ENCODE measurements at places on chromosomes 13 and 19. TPM values are rescaled to one million over a fixed set of nuclear protein-coding genes. Genes with fewer than 3 reads are reported as not detected.
A peak's percentile ranks its signal among the peaks of the same experiment; 100 is the strongest.

DNA sequence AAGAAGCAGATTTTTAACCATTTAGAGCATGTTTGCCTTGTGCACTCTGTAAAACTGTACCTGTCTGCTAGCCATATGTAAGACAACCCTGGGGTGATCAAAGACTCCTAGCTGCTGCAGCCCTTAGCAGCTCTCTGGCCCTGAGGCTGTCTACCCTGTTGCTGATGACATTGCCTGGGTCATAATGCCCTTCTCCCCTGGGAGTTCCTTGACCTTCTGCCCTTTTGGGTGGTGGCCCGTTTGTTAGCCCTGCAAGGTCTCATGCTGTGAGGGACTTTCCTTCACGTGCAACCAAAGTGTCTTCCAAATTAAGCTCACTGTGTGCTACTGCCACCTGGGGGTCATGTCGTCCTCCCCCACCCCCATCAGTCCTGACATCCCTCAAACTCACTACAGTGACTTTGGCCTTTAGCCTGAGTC is 7.4 kb downstream of the GPC6 start:
- H3K4me3 ChIP-seq, result no peak overlapping the region
- no peak overlapping the region for H3K27ac ChIP-seq
- no peaks in the 10 kb centered on the region for H3K36me3 ChIP-seq
- no peak for DNase-seq

DNA sequence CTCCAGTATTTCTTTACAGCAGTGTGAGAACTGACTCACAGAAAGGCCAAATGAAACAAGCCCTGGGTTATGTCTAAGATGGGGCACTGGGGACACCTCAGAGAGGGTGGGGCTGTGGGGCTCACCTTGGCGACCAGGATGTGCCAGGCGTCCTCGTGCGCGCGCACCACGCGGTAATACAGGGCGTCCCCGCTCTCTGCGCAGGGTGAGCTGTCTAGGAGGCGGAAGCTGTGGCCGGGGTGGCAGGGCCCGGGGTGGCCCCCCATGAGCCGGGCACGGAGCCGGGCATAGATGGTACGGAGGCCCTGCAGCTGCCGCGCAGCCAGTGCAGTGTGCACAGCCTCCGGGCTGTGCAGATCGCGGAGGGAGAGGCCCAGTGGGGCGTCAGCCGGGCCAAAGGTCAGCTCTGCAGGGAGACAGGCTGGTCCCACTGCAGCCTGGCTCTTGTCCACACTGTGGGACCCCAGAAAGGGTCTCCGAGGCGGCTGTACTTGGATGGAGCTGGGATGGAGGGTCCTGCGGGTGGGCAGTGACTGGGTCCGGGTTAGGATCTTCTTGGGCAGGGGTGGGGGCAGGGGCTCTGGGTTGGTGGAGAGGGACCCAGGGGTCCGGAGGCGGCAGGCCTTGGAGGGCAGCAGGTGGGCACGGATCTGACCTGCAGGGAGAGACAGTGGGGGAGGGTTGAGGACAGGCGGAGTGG is 3.4 kb downstream of the PEAK3 start:
- no peaks in the 10 kb centered on the region for H3K36me3 ChIP-seq
- H3K4me3 ChIP-seq, result no peak overlapping the region

DNA sequence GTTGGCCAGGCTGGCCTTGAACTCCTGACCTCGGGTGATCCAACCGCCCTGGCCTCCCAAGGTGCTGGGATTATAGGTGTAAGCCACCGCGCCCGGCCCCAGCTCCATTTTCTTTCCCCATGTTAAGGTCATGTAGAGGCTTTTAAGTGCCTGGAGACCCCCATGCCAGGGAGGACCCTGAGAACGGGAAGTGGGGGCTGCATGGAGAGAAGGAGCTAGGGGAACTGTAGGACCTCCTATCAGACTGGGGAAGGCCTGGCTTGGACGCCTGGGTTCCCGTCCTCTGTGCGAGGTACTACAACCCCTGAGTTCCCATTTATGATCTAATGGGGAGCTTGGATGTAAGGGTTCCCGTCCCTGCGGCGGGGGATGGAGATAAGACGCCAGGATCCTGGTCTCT is 714 bp upstream of the NPAS1 start:
- H3K27ac ChIP-seq, result no peak overlapping the region
- no peak overlapping the region for H3K4me3 ChIP-seq
- peaks cover 57% of the 10 kb centered on the region for H3K27me3 ChIP-seq
- peaks cover 29% of the 10 kb centered on the region for H3K4me1 ChIP-seq

DNA sequence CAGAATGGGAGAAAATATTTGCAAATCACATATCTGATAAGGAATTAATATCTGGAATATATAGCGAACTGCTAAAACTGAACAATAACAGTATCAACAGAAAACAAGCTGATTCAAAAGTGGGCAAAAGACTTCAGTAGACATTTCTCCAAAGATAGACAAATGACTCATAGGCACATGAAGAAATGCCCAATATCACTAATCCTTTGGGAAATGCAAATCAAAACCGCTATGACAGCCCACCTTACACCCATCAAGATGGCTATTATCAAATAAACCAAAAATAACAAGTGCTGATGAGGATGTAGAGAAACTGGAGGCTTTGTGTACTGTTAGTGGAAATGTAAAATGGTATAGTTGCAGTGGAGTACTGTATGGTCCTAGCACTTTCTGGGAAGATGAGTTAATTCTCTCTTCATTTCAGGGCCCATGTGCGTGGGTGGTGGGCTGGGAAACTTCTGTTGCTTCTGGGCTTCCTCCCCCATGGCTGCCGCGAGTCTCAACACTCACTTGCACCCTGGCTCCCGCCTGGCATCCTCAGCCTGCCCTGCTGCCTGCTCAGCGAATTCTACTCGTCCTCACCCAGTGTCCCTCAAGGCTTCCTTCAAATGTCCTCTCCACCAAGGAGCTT is 12.4 kb upstream of the GJA3 start:
- no peak overlapping the region for H3K4me3 ChIP-seq
- peaks cover 24% of the 10 kb centered on the region for H3K27me3 ChIP-seq
- no peak overlapping the region for H3K27ac ChIP-seq

DNA sequence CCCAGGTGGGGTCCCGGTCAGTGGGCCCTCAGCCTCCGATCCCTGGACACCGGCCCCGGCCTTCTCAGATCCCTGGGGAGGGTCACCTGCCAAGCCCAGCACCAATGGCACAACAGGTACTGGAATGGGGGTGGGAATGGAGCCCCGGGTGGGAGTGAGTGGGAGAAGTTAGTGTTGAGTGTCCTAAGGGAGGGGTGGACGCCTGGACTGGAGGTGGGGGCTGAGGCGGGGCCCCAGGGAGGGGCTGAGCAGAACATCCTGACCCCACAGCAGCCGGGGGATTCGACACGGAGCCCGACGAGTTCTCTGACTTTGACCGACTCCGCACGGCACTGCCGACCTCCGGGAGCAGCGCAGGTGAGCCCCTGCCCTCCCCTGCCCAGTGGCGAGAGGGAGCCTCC is 17.7 kb downstream of the EPN1 start:
- H3K4me3 ChIP-seq, result no peak overlapping the region
- DNase-seq, result no peak
- H3K27ac ChIP-seq, result no peak overlapping the region
- peaks cover 34% of the 10 kb centered on the region for H3K36me3 ChIP-seq

- H3K4me1 ChIP-seq, result no peaks in the 10 kb centered on the region
- H3K36me3 ChIP-seq, result no peaks in the 10 kb centered on the region
- H3K27me3 ChIP-seq, result no peaks in the 10 kb centered on the region
- DNase-seq, result peak; percentile 87
- peak overlapping the region; percentile 75 for H3K4me3 ChIP-seq
- peak overlapping the region; percentile 96 for H3K27ac ChIP-seq
Measured at GRCh38 chr13:80342471-80343371, 1.8 kb upstream of the SPRY2 start.

- H3K4me3 ChIP-seq, result no peak overlapping the region
- no peak for DNase-seq
- H3K36me3 ChIP-seq, result no peaks in the 10 kb centered on the region
Measured at GRCh38 chr13:97659602-97660001, 225.6 kb downstream of the RAP2A start.

- H3K36me3 ChIP-seq, result no peaks in the 10 kb centered on the region
- no peak overlapping the region for H3K4me3 ChIP-seq
- H3K4me1 ChIP-seq, result peaks cover 4% of the 10 kb centered on the region
- peak; percentile 35 for DNase-seq
Measured at GRCh38 chr19:19040417-19040816, 7.0 kb downstream of the ARMC6 start.

GRCh38 chr19:2759362-2759761 is 19.5 kb upstream of the SLC39A3 start:
- H3K4me1 ChIP-seq, result no peaks in the 10 kb centered on the region
- no peaks in the 10 kb centered on the region for H3K27me3 ChIP-seq
- no peak overlapping the region for H3K4me3 ChIP-seq
- no peaks in the 10 kb centered on the region for H3K36me3 ChIP-seq
- no peak overlapping the region for H3K27ac ChIP-seq
- no peak for DNase-seq

TRAPPC2B gene
- total RNA-seq, result 12.5 TPM

DPF1 gene
- total RNA-seq, result not detected

All from transverse colon (tissue), 4 donors.